ENCODE measurements at places on chromosomes 6 and 20.

GRCh38 chr20:13639150-13639497 lies 392 bp upstream of the TASP1 start:
- DNase-seq: no peak

GRCh38 chr6:157761331-157761921 lies 61.6 kb upstream of the SNX9 start:
- DNase-seq: peak; percentile 73

GRCh38 chr6:52503323-52503747 lies 73.5 kb downstream of the TRAM2 start:
- DNase-seq: no peak

- DNase-seq: no peak
These were observed 117.0 kb downstream of the ANKRD60 start for GRCh38 chr20:58111310-58112016.

- no peak for DNase-seq
These were observed 80.8 kb downstream of the SCAF8 start for GRCh38 chr6:154814063-154814462.

GRCh38 chr6:47729019-47729418 lies 30.6 kb downstream of the ADGRF4 start:
- DNase-seq: no peak

Measured in central memory CD4-positive, alpha-beta T cell (primary cell).